GM20000 (cell line): ENCODE measurements at places on chromosomes 1 and 21.

- DNase-seq: no peak
Observed at GRCh38 chr1:226148121-226148648, 38.4 kb downstream of the ACBD3 start.

- DNase-seq: no peak
Observed at GRCh38 chr1:215488850-215489249, 78.3 kb upstream of the KCTD3 start.

GRCh38 chr21:27476696-27477095 is 509.8 kb upstream of the ADAMTS5 start:
- no peak for DNase-seq

DNA sequence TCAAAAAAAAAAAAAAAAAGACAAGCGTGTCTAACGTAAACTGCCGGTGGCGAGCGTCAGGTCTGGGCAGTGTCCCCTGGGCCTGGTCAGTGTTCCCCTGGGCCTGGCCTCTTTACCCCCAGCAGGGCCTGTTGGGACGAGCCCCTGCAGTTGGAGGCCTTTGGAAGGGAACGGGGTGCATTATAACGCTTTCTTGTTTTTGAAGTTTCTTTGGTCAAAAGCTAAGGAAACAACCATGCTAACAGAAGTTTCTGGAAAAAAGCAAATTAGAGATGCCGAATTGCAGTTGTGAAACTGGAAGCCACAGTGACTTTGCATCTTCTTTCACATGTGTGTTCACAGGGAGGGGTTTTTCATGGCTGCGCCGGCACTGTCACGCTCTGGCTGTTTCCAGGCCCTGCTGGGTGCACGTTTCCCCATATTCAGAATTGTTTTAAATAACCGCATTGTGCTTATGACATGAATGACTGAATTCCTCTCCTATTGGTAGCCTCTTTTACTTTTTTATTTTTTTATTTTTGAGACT is 16.0 kb downstream of the RRP1 start:
- peak; percentile 96 for DNase-seq
